ENCODE measurements at places on chromosomes 6 and 20.

GRCh38 chr20:24948939-24949679 lies at the start of gene CST7:
Gene CST7, plus strand, starts transcription at chr20:24949269. Its CDS starts 237 bp downstream, at chr20:24949506.
- no peak for DNase-seq

DNA sequence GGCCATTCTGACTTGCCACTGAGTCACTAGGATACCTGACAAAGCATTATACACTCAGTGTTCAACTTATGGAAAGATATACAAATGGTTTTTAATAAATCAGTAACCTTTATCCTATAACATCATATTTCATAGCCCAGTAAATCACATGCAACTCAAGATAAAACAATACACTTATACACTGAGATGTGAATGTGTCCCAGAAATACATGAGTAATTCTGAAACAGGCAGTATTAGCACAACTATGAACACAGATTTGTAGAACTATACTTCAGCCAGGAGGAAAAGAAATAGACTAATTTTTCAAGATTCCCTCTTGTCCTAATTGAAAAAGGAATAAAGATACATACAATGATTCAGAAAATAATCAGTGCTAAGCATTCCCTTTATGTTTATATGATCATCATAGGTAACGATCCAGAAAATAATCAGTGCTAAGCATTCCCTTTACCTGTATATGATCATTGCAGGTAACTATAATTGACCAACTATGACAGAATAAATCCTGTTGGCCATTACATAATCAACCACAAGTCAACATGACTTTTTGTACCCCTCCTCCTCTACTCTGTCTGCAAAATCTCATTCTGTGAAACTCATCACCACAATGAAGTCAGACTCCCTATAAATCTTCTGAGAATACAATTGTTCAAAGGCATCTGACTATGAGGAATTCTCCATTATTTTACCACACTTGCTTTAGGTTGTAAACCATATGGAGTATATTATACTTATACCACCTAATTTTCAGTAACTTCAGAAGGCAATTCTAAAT lies 30.3 kb downstream of the HACE1 start:
- DNase-seq = no peak

DNA sequence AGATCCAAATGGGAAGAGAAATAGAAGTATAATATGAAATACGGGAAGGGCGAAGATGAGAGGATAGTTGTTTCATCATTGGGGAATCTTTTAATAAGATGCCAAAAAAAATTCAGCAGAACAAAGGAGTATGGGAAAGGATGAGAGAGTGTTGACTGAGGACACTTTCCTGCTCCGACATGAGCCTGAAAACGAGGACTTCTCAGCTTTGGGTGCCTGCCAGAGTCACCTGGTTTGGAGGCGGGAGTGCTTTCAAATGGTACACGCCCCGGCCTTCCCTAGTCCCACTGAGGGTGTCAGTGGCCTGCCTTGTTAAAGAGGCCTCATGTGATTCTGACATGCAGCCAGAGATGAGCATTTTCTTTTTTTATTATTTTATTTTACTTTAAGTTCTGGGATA lies 250.9 kb downstream of the ANKRD60 start:
- DNase-seq = no peak

- DNase-seq = no peak
Measured at GRCh38 chr6:168804331-168804730, 363.3 kb downstream of the SMOC2 start.

GRCh38 chr6:17004269-17004668 lies 97.6 kb upstream of the STMND1 start:
- DNase-seq = no peak
